ENCODE measurements at places on chromosomes 12 and 14.

- no peak for DNase-seq
Observed at GRCh38 chr12:67797185-67797741, 148.7 kb downstream of the DYRK2 start.

GRCh38 chr14:52844262-52845060 lies 53.1 kb upstream of the GNPNAT1 start:
- DNase-seq, result no peak

- DNase-seq, result no peak
Observed at GRCh38 chr14:89143595-89143994, 273.4 kb downstream of the FOXN3 start.

DNA sequence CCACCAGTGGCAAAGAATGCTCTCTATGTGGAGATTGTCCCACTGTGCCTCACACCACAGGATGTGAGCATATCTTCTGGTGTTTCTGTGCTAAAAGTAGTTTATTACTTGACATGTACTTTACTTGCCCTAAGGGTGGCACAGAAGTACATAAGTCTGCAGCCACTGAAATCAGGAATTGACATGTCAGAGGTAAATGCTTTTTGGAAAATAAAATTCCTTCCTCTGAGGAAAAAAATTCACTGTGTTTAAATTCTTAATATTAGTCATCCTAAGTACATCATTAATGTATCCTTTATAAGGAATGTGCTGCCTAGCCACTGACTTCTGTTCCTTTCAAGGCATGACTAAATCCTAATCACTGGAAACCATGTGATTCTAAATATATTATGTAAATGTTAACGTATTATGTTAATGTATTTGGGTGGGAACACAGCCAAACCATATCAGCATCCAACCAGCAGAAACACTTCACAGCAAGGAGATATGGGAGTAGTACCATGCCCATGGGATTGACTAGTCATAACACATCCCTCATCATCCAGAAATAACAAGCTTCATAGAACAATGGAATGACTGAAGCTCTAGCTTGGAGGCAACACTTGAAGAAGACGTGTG lies 239.7 kb upstream of the PPFIA2 start:
- no peak for DNase-seq

GRCh38 chr14:64792231-64792630 lies 87.5 kb downstream of the SPTB start:
- no peak for DNase-seq

DNA sequence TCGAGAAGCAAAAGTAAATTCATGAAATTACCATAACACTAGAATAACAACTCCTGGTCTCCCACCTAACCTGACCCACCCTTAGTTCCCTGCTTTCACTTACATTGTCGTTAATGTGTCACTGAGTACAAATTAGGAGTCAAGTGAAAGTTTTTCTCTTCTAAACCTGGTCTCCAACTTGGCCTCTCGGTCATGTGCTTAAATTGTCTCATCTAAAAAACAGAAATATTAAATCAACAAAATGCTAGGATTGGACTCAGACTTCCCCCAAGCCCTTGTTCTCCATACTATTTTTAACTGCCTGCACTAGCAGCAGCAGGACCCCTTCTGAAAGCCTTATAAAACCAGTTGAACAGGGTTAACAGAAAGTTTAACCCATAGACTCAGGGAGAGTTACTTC lies 1.8 kb upstream of the BTG1 start:
- no peak for DNase-seq

- DNase-seq, result no peak
Observed at GRCh38 chr12:89960607-89961394, 252.2 kb upstream of the ATP2B1 start.

DNA sequence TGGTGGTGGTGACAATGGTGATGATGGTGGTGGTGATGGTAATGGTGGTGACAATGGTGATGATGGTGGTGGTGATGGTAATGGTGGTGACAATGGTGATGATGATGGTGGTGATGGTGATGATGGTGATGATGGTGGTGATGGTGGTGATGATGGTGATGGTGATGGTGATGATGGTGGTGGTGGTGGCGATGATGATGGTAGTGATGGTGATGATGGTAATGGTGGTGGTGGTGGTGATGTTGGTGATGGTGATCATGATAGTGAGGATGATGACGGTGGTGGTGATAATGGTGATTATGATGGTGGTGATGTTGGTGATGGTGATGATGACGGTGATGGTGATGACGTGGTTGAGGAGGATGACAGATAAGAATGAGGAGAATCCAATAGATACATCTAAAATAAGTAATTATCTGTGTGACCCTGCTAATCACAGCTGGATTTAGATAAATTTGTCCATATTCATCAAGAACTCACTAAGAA lies 170.7 kb upstream of the SFSWAP start:
- DNase-seq, result no peak

- no peak for DNase-seq
Observed at GRCh38 chr14:79265366-79265946, 945.8 kb downstream of the DIO2 start.

GRCh38 chr14:50233166-50233950 lies 2.0 kb upstream of the SOS2 start:
- DNase-seq, result peak; percentile 27

GRCh38 chr14:86088156-86088555 lies 558.2 kb downstream of the FLRT2 start:
- no peak for DNase-seq

All from CD4-positive, alpha-beta memory T cell (primary cell).